ENCODE measurements at places on chromosomes 4 and X.

GRCh38 chr4:73538162-73538561 lies 56.6 kb downstream of the AFM start:
- no peak for DNase-seq

- DNase-seq, result no peak
Observed at GRCh38 chr4:179372242-179372641, 1930.0 kb upstream of the AGA start.

GRCh38 chrX:123830309-123830708 lies 29.5 kb upstream of the XIAP start:
- no peak for DNase-seq

DNA sequence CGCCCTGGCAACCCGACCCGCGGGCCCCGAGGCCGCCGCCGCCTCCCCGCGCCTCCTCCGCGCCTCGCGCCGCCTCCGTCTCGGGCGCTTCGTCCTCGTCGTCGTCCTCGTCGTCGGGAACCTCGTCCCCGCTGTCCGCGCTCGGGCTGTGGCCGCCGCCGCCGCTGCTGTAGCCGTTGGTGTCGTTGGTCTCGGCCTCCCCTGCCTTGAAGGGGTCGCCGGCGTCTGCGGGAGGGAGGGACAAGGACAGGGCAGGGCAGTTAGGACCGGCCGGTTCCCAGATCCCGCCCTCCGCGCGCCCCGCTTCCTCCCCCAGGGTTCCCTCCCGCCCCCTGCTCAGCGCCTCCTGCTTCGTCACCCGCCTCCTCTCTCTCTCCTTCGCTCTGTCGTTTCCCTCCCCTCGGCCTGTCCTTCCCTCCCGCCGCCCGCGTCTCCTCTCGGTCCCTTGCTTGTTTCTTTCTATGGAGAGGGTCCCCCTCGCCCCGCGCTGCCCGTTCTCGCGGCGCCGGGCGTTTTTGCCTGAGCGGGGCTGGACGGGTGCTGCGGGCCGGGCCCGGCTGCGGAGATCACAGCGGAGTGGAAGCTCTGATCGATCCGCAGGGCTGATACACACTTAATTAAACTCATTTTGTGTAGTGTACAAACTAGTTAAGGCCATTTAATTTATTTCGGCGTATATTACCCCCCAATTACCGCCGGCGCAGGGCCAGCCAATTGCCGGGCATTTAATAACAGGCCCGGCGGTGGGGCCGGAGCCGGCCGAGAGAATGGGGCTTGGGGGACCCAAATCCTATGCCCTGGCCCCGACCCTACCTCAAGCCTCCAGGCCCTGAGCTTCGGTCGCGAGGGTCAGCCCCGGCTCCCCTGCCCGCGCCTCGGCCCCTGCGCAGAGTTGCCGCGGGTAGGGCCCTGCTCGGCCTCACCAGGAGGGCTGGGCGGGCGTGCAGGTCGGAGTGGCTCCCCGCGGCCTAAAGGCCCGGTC lies 2.4 kb downstream of the NKX1-1 start:
- no peak for DNase-seq

- DNase-seq, result no peak
Observed at GRCh38 chr4:100591161-100591876, 73.5 kb upstream of the EMCN start.

DNA sequence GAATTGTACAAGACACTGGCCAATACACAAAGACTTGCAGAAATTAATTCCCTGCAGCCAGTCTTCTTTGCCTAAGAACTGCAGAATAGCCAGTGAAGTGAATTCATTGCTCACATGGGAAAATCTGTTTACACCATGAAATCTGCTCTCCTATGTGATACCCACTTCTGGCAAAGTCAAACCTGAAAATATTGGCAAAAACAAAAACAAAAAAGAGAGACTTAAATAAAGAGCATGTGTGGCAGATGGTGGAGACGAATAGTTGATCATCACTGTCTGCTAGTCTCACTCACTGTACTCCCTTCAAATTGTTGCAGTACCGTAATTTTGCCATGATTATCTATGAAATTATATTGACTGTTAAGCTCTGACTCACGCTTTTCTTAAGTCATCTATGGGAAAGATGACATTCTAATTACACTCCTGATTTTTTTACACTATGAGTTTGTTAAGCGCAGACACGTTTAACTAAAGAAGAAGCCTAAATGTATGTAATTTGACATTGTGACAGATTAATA lies 406.8 kb downstream of the PCDH7 start:
- DNase-seq, result no peak

GRCh38 chr4:11259837-11260236 lies 168.9 kb downstream of the HS3ST1 start:
- DNase-seq, result no peak

DNA sequence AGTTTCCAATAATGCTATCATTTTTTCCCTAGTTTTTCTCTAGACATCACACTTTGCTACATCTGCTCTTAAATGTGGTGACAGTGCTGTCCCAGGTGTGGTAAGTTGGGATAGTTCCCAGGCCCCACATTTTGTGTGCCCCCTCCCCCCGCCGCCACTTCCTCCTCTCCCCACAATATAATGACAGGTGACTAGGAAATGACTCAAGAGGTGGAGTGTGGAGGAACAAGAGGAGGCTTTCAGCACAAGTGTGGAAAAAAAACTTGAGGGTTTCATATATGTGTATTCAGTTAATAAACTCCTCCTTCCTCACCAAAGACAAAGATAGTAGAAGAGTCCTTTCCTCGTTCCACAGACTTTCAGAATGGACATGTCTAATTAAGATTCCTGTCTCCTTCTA lies 18.3 kb upstream of the IL21 start:
- DNase-seq, result no peak

DNA sequence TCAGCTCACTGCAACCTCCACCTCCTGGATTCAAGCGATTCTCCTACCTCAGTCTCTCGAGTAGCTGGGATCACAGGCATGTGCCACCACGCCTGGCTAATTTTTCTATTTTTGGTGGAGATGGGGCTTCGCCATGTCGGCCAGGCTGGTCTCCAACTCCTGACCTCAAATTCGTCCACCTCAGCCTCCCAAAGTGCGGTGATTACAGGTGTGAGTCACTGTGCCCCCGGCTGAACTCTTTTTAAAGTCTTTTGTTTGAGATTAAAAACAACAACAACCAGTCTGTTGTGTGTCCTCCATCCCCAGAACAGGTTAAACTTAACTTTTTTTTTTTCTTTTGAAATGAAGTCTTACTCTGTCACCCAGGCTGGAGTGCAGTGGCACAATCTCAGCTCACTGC lies 36.3 kb upstream of the RBPJ start:
- DNase-seq, result no peak

DNA sequence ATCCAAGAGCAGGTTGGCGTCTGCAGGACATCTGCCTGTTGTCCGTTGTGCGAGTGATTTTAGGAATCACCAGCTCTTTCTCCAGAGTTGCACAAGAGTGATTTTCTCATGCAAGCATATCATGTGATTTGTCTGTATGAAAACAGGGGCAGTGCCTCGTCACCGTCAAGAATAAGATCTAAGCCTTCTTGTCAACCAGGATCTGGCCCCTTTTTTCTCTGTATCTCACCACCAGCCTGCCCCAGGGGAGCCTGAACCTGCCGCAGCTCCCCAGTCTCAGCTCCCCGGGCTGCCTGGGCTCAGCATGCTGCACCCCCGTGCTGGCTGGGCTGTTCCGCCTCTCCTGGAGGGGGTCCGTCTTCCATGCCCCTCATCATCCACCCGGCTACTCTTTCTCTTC lies 90.5 kb downstream of the STOX2 start:
- no peak for DNase-seq

- no peak for DNase-seq
Observed at GRCh38 chr4:118787844-118788380, 48.0 kb downstream of the SEC24D start.

DNA sequence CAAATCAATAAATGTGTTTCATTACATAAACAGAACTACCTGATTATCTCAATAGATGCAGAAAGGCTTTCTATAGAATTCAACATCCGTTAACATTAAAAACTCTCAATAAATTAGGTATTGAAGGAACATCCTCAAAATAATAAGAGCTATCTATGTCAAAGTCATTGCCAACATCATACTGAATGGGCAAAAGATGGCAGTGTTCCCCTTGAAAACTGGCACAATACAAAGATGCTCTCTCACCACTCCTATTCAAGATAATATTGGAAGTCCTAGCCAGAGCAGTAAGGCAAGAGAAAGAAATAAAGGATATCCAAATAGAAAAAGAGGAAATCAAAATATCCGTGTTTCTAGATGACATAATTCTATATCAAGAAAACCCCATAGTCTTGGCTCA lies 466.4 kb downstream of the MAGEE1 start:
- no peak for DNase-seq

DNA sequence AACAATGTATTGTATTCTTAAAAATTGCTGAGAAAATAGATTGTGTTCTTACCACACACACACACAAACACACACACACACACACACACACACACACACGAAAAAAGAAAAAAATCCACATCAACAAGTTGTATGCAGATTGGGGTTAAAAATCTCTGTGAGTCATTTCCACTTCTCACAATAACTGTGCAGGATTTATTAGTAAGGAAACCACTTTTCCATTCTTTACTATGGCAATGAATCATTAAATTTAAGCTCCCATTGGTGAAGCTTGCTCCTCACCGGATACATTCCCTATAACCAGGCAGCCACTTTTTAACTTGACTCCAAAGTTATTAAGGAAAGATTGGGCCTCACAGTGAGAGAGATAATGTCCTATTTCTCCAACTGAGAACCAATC lies 19.7 kb upstream of the MAGEE1 start:
- no peak for DNase-seq

GRCh38 chrX:153771415-153772315 lies 7.6 kb downstream of the PLXNB3 start:
- DNase-seq, result no peak

All from SHP77 treated with DMSO at 0.1 percent for 48 hours (cell line).